ENCODE measurements at places on chromosomes 3 and 15. TPM values are rescaled to one million over a fixed set of nuclear protein-coding genes. Genes with fewer than 3 reads are reported as not detected.

Gene AQR
- total RNA-seq, result 27.1 TPM

Gene LIPH
- total RNA-seq, result not detected

Gene CNTN4
- 0.18 TPM for total RNA-seq

Gene RASL12
- not detected for total RNA-seq

Gene GOLGA8O
- total RNA-seq, result not detected

Gene MEGF11
- total RNA-seq, result not detected

Measured in Karpas-422 (cell line).